Left lung (tissue), 14 donors: ENCODE measurements at places on chromosomes 5 and 9. TPM values are rescaled to one million over a fixed set of nuclear protein-coding genes. Genes with fewer than 3 reads are reported as not detected.

GRCh38 chr5:123209502-123210027 is 120.5 kb downstream of the PRDM6 start:
- DNase-seq, result no peak

- peak; percentile 68 for DNase-seq
Observed at GRCh38 chr9:136711751-136712689, at the start of gene DIPK1B. Gene DIPK1B, plus strand, starts transcription at chr9:136712572. Its CDS starts 94 bp downstream, at chr9:136712666.

GRCh38 chr9:31908158-31908890 is 476.1 kb upstream of the ACO1 start:
- DNase-seq, result no peak

- DNase-seq, result no peak
Observed at GRCh38 chr5:93715761-93716160, 25.6 kb downstream of the POU5F2 start.

DNA sequence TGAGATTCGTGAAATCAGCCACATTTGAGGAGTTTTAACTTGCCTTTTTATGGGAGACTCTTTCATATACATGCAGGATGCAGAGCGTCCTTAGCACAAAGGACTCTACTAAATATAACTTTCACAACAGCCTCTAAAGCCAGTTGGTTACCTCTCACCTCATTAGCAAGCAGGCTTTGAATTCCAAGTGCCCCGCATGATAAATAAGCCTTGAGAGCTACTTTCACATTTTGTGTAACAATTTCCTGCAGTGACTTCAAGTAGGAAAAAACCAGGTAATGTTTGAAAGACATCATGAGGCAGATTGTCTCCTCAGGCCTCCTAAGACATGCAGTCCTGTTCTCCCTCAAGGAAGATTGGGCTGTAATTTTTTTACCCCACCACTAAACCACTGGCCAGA is 50.5 kb downstream of the RALGPS1 start:
- DNase-seq, result no peak

GRCh38 chr9:109063760-109064159 is 50.5 kb upstream of the CTNNAL1 start:
- DNase-seq, result no peak

GRCh38 chr5:151820271-151820670 is 48.5 kb downstream of the G3BP1 start:
- no peak for DNase-seq

GRCh38 chr5:146620669-146621051 is 104.7 kb upstream of the GPR151 start:
- DNase-seq, result no peak

DNA sequence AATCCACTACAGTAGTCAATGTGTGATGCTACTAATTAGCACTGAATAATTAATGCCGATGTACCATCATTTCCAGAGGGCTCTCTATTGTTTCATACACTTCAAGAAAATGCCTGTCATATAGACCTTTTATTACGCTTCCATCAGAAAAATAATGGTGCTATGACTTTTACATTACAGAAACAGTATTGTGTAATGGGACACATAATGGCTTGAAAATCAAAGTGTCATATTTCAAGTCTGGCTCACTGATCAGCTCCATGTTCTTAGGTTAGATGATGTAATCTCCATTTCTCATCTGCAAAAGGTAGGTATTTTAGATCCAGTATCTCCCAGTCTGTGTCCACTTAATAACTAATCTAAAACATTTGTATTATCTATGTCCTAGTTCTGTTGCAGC is 990.6 kb upstream of the TYRP1 start:
- DNase-seq, result no peak

DNA sequence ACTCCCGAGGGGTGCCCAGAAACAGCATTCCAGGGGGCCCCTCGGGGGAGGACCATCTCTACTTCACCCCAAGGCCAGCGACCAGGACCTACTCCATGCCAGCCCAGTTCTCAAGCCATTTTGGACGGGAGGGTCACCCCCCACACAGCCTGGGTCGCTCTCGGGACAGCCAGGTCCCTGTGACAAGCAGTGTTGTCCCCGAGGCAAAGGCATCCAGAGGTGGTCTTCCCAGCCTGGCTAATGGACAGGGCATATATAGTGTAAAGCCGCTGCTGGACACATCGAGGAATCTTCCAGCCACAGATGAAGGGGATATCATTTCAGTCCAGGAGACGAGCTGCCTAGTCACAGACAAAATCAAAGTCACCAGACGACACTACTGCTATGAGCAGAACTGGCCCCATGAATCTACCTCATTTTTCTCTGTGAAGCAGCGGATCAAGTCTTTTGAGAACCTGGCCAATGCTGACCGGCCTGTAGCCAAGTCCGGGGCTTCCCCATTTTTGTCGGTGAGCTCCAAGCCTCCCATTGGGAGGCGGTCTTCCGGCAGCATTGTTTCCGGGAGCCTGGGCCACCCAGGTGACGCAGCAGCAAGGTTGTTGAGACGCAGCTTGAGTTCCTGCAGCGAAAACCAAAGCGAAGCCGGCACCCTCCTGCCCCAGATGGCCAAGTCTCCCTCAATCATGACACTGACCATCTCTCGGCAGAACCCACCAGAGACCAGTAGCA is 83.9 kb downstream of the GOLPH3 start:
- no peak for DNase-seq

- DNase-seq, result peak; percentile 24
Observed at GRCh38 chr5:78295035-78295961, 800 bp upstream of the AP3B1 start.

DNA sequence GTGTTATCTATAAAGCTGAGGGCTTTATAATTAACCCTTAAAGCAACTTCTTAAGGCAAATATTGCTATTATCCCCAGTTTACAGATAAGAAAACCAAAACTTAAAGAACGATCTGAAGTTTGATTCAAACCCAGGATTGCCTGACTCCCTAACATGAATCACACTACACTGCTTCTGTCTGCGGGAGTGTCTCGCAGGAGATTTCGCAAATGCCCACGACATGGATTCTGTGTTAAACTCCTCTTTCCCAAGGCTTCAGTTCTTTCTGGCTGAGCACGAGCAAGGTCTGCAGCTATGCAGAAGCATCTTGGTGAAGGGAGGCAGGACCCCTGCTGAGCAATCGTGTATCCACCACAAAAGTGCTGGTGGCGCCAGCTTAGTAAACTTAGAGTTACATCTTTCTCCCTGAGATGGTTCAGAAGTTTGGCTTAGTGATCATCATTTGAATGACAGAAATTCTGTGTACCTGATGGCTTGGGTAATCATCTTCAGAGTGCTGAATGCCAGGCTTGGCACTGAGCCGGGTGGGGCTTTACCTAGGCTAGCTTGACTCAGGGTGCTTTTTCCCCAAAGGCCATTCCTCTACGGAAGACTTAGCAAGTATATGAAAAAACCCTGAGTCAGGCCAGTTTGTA is 81.4 kb upstream of the PIK3R1 start:
- DNase-seq, result no peak

DNA sequence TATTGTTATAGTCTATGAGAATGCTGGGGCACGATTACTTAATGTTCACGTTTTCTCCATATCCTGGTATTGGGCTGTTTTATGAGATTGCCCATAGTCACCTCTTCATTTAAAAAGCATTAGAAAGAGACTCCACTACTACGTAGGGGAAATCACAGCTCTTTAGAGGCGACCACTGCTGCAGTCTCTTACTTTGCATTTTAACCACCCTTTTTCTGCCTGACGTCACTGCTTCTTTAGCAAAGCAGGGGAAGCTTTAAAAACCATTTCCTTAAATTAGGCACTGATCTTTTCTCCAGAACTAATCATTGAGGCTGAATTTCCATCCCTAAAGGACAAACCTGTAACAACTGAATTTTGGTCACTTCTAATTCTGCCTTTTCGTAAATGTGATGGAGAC is 38.9 kb downstream of the ZNF608 start:
- DNase-seq, result no peak

GRCh38 chr9:69877852-69878514 is 57.4 kb downstream of the CFAP95 start:
- no peak for DNase-seq

DNA sequence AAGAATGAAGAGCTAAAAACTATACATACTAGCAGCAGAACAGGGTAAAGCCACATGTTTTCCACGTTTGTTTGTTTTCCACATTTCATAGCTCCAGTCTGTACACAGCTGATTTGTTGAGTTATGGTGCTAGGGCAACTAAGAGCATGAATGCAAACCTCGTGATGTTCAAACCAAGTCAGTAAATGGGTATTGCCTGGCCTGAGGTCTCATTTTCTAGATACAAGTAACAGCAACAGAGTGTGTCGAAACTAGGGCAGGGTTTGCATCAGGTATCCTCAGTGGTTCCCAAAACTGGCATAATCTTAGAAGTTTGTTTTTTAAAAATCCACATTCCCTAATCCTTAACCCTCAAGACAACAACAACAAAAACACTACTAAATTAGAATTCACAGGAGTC is 89.3 kb downstream of the CEMIP2 start:
- no peak for DNase-seq

GRCh38 chr5:113761594-113761993 is 248.1 kb downstream of the YTHDC2 start:
- no peak for DNase-seq

The ISOC1 gene
- total RNA-seq, result 27.1 TPM

The PCDHGC5 gene
- total RNA-seq, result 1.9 TPM

The RMND5B gene
- total RNA-seq, result 41.5 TPM

The HSD17B3 gene
- 1.0 TPM for total RNA-seq

The ZNF608 gene
- total RNA-seq, result 24.0 TPM

The TIMD4 gene
- not detected for total RNA-seq

The FOXD4L4 gene
- not detected for total RNA-seq

The MARCHF11 gene
- total RNA-seq, result not detected
